ENCODE measurements at places on chromosomes 4 and X. TPM values are rescaled to one million over a fixed set of nuclear protein-coding genes. Genes with fewer than 3 reads are reported as not detected.
A peak's percentile ranks its signal among the peaks of the same experiment; 100 is the strongest.

GRCh38 chrX:137212078-137212632 is 178.4 kb upstream of the GPR101 start:
- no peak overlapping the region for H3K27ac ChIP-seq
- no peaks in the 10 kb centered on the region for H3K4me1 ChIP-seq
- no peak for DNase-seq
- no peaks in the 10 kb centered on the region for H3K27me3 ChIP-seq

- peaks cover 3% of the 10 kb centered on the region for H3K27me3 ChIP-seq
- DNase-seq: no peak
- no peaks in the 10 kb centered on the region for H3K4me1 ChIP-seq
- H3K27ac ChIP-seq: no peak overlapping the region
Observed at GRCh38 chrX:37684426-37684825, 1.2 kb upstream of the XK start.

DNA sequence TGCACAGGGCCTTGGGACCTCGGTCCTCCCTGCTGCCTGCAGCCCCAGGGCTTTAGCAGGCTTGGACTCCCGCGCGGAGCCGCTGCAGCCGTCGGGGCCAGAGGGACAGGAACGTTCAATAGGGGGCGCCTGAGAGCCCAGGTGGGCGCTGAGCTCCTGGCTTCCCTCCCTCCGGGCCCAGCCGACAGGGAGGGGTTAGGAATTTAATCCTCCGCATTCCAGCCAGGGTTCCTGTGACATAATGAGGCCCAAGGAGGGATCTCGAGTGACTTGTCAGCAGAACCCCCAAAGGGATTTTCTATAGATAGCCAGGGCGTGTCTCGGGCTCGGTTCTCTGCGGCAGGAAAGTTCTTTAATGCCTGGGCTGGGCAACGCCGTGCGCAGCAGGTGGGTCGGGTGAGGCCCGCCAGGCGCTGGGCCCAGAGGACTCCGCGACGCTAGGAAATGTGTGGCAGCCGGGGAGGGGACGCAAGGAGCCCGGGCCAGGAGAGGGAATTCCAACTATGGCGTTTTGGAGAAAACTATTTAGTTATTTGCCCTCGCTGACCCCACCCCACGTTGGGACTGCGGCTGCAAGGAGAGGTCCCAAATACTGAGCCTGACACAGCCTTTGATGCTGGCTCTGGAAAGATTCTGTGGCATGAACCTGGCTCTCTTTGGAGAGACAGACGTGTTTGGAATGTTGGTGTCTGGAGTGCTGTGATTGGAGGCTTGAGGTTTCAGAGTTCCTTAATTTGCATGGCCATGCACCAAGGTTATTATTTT is 285.2 kb upstream of the GATB start:
- peaks cover 40% of the 10 kb centered on the region for H3K27me3 ChIP-seq
- H3K27ac ChIP-seq: no peak overlapping the region
- no peak overlapping the region for H3K4me3 ChIP-seq
- DNase-seq: no peak
- H3K36me3 ChIP-seq: no peaks in the 10 kb centered on the region
- no peaks in the 10 kb centered on the region for H3K4me1 ChIP-seq

DNA sequence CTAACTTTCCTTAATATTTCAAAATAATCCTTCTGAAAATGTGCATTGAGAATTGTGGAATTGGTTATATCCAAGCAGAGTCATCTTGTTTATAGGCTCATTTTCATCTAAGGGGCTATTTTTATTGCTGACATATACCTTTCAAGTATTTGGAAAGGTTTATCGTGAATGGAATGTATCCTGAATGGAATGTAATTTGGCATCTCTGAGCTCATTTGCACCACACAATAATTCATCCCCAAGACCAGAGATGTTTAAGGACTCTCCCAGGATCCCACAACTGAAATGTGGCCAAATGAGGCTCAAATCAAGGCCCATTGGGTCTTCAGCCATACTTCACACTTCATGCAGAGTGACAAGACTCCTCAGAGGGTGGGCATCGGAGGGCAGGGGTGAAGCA is 7.5 kb upstream of the SETD7 start:
- no peak for DNase-seq
- H3K4me1 ChIP-seq: no peaks in the 10 kb centered on the region
- H3K4me3 ChIP-seq: no peak overlapping the region
- no peak overlapping the region for H3K27ac ChIP-seq

GRCh38 chrX:72169008-72169728 is 12.4 kb upstream of the PIN4 start:
- no peak for DNase-seq
- no peaks in the 10 kb centered on the region for H3K36me3 ChIP-seq
- no peak overlapping the region for H3K27ac ChIP-seq
- H3K4me3 ChIP-seq: peak overlapping the region; percentile 49
- no peaks in the 10 kb centered on the region for H3K4me1 ChIP-seq

- H3K27me3 ChIP-seq: no peaks in the 10 kb centered on the region
- H3K4me1 ChIP-seq: no peaks in the 10 kb centered on the region
- H3K27ac ChIP-seq: no peak overlapping the region
- H3K4me3 ChIP-seq: no peak overlapping the region
Observed at GRCh38 chrX:16966752-16967448, 20.4 kb downstream of the REPS2 start.

GRCh38 chr4:39054497-39054896 is 7.5 kb upstream of the KLHL5 start:
- H3K36me3 ChIP-seq: no peaks in the 10 kb centered on the region
- DNase-seq: no peak
- H3K27ac ChIP-seq: no peak overlapping the region

DNA sequence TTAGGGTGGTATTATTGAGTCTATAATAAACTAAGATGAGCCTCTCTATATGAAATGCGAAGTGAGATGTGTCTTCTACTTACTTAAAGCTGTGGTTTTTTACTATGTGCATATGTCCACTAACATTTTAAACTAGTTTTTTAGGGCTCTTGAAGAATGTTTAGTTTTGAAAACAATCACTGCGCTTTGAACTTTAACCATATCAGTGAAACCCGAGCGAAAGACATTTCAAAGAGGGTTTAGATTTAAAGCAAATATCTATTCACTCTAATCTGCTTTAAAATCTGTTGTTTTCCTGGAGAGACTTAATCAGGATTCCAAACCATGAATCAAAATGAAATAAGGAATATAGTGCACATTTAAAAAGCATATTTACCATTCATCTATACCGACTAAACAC is 24.8 kb upstream of the SLC7A11 start:
- H3K4me1 ChIP-seq: no peaks in the 10 kb centered on the region
- no peak overlapping the region for H3K4me3 ChIP-seq
- no peak overlapping the region for H3K27ac ChIP-seq
- H3K36me3 ChIP-seq: no peaks in the 10 kb centered on the region
- DNase-seq: no peak

DNA sequence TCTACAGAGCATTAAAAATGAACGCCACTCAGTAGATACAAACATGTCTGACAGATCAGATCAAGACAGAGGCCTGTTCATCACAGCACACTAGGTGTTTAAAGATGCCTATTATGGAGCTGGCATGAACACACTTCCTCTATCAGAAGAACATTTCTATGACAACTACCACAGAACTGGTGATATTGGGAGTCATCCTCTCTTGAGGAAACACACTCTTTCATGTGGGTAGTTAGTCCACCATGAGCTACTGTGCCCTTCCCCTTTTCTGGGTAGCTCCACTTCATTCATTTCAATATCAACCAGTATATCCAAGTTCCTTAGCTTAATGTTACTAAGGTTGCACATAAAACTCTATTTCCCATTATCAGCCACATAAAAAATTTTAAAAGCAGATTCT is 46.7 kb downstream of the MAOB start:
- H3K36me3 ChIP-seq: no peaks in the 10 kb centered on the region
- H3K27ac ChIP-seq: no peak overlapping the region
- no peak for DNase-seq

DNA sequence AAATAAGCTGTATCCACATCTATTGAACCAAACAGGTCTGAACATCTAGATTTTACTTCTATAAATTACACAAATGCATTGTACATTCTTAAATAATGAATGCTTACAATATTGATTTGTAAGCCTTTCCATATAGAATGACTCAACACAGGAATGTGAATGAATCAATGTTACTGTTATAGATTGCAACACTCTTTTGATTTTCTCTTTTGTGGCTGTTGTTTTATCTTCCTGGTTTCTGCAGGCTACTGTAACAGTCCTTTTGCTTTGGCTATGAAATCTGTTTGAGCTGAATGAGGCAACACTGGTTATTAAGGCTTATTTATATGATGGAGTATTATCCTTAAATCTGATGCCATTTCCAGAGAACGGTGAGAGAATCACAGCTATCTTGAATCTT is 49.5 kb downstream of the GPR50 start:
- H3K27ac ChIP-seq: no peak overlapping the region
- H3K4me3 ChIP-seq: no peak overlapping the region
- DNase-seq: no peak
- H3K4me1 ChIP-seq: no peaks in the 10 kb centered on the region

DNA sequence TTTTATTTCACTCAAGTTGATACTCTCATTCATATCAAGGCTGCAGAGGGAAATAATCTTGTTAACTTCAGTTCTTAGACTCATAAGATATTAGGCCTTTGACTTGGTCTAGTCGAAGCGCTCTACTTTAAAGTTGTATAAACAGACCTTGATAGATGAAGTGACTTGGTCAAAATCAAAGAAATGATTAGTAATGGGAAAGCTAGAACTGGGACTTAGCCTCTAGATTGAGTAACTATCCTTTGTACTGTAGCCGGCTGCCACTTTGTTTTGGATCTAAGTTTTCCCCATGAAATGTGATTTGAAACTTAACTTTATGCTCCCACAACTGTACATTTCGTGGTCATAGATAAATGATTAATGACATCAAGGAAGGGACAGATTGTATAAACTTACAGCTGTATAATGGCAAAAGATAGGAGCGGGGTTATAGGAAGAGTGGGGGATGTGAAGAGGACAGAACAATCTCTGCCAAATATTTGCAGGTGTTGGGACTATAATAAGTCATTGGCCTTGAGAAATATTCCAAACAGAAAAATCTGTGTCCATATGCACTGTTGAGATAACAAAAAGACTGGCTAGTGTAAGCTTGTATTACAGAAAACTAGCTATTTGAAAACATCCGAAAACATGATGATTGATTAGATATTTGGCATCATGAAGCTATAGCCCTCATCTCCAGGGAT is 17.2 kb downstream of the MID2 start:
- no peak overlapping the region for H3K4me3 ChIP-seq
- peaks cover 3% of the 10 kb centered on the region for H3K27me3 ChIP-seq
- peaks cover 8% of the 10 kb centered on the region for H3K36me3 ChIP-seq
- H3K27ac ChIP-seq: no peak overlapping the region

DNA sequence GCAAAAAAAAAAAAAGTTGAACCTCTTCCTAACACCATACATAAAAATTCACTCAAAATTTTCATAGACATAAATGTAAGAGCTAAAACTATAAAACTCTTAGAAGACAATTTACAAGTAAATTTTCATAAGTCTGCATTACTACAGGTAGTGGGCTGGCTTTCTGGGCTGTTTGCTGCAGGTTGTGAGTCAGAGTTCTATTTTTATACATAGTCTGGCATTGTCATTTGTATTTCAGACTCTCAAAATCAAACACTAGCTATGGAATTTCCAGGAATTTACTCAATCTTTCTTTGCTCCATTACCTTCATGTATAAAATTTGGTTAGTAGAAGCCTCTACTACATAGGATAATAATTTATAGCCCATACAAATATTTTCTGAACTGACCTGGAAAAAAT is 227.2 kb downstream of the COX18 start:
- H3K4me3 ChIP-seq: no peak overlapping the region
- no peak for DNase-seq
- no peak overlapping the region for H3K27ac ChIP-seq
- H3K27me3 ChIP-seq: no peaks in the 10 kb centered on the region

GRCh38 chrX:19086102-19086772 is 36.0 kb downstream of the ADGRG2 start:
- no peak overlapping the region for H3K4me3 ChIP-seq
- H3K36me3 ChIP-seq: no peaks in the 10 kb centered on the region
- H3K27me3 ChIP-seq: no peaks in the 10 kb centered on the region
- DNase-seq: no peak
- no peak overlapping the region for H3K27ac ChIP-seq

GRCh38 chrX:77505227-77505626 is 58.0 kb downstream of the FGF16 start:
- H3K4me1 ChIP-seq: peaks cover 5% of the 10 kb centered on the region
- H3K4me3 ChIP-seq: no peak overlapping the region
- no peak for DNase-seq
- H3K36me3 ChIP-seq: peaks cover 5% of the 10 kb centered on the region
- no peaks in the 10 kb centered on the region for H3K27me3 ChIP-seq
- no peak overlapping the region for H3K27ac ChIP-seq

- no peak overlapping the region for H3K4me3 ChIP-seq
- no peak for DNase-seq
- peaks cover 5% of the 10 kb centered on the region for H3K36me3 ChIP-seq
- H3K27me3 ChIP-seq: no peaks in the 10 kb centered on the region
- H3K4me1 ChIP-seq: peaks cover 6% of the 10 kb centered on the region
- no peak overlapping the region for H3K27ac ChIP-seq
Observed at GRCh38 chr4:184433258-184433892, 41.0 kb downstream of the IRF2 start.

GRCh38 chr4:104615926-104616325 is 121.2 kb upstream of the CXXC4 start:
- no peak for DNase-seq
- no peak overlapping the region for H3K4me3 ChIP-seq
- H3K27me3 ChIP-seq: no peaks in the 10 kb centered on the region
- no peaks in the 10 kb centered on the region for H3K4me1 ChIP-seq

DNA sequence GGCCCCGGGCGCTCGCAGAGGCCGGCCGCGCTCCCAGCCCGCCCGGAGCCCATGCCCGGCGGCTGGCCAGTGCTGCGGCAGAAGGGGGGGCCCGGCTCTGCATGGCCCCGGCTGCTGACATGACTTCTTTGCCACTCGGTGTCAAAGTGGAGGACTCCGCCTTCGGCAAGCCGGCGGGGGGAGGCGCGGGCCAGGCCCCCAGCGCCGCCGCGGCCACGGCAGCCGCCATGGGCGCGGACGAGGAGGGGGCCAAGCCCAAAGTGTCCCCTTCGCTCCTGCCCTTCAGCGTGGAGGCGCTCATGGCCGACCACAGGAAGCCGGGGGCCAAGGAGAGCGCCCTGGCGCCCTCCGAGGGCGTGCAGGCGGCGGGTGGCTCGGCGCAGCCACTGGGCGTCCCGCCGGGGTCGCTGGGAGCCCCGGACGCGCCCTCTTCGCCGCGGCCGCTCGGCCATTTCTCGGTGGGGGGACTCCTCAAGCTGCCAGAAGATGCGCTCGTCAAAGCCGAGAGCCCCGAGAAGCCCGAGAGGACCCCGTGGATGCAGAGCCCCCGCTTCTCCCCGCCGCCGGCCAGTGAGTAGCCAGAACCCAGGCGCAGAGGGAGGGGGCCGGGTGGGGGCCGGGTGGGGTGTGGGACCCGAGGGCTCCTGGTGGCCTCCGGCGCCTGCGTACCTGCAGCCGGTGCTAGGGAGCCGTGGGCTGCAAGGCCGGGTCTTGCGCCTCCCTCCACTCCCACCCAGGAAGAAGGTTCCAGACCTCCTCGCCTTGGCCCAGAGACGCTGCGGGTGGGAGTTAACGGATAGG is 534 bp downstream of the MSX1 start:
- H3K4me3 ChIP-seq: peak overlapping the region; percentile 93
- H3K27ac ChIP-seq: no peak overlapping the region
- peaks cover 33% of the 10 kb centered on the region for H3K27me3 ChIP-seq
- peaks cover 7% of the 10 kb centered on the region for H3K36me3 ChIP-seq
- peaks cover 9% of the 10 kb centered on the region for H3K4me1 ChIP-seq
- DNase-seq: peak; percentile 94

Gene HEPH
- total RNA-seq: 64.5 TPM

Gene USP51
- 4.3 TPM for total RNA-seq

Gene BMX
- total RNA-seq: not detected

Gene C4orf36
- 0.72 TPM for total RNA-seq

Gene HMGN5
- 0.88 TPM for total RNA-seq

Gene PF4V1
- not detected for total RNA-seq

Gene ARHGAP36
- total RNA-seq: not detected

Gene ZNF711
- total RNA-seq: 1.5 TPM

Gene BMP3
- total RNA-seq: not detected

Gene PWWP3B
- total RNA-seq: not detected

Gene PGAM4
- not detected for total RNA-seq
